ENCODE measurements at places on chromosomes 5 and 9. TPM values are rescaled to one million over a fixed set of nuclear protein-coding genes. Genes with fewer than 3 reads are reported as not detected.

Gene ALDH1B1
- 74.3 TPM for total RNA-seq

Gene SLC36A2
- not detected for total RNA-seq

Gene FBLL1
- total RNA-seq = 0.32 TPM

Gene GEMIN5
- 23.3 TPM for total RNA-seq

Gene PIP5K1B
- total RNA-seq = under 0.01 TPM

Gene TPPP
- total RNA-seq = under 0.01 TPM

Gene SLCO6A1
- total RNA-seq = under 0.01 TPM

Gene FTMT
- not detected for total RNA-seq

Gene CARTPT
- total RNA-seq = not detected

Gene UNC13B
- total RNA-seq = 23.7 TPM

Gene EQTN
- total RNA-seq = not detected

Gene KIF4B
- not detected for total RNA-seq

Gene DRD1
- under 0.01 TPM for total RNA-seq

Gene PCDHB2
- total RNA-seq = 0.32 TPM

Gene RASEF
- 0.97 TPM for total RNA-seq

Gene MCC
- 25.4 TPM for total RNA-seq
